ENCODE measurements at places on chromosomes 6 and 20.

DNA sequence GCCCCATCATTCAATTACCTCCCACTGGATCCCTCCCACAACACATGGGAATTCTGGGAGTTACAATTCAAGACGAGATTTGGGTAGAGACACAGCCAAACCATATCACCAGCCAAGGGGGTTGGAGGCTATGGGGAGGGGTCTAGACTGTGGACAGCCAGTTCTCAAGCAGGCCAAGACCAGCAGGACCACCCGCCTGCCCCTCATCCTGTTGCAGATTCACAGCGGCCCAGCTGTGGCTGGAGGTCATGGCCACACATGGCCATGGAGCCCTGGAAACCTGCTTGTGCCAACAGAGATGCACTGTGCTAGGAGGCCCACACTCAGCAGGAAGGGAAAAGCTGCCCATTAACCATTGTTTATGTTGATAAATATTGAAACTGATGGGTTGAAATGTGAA, 240.5 kb downstream of the TTLL2 start:
- peak; percentile 11 for DNase-seq

GRCh38 chr20:44738813-44739477, 6.7 kb upstream of the KCNK15 start:
- peak; percentile 73 for DNase-seq

DNA sequence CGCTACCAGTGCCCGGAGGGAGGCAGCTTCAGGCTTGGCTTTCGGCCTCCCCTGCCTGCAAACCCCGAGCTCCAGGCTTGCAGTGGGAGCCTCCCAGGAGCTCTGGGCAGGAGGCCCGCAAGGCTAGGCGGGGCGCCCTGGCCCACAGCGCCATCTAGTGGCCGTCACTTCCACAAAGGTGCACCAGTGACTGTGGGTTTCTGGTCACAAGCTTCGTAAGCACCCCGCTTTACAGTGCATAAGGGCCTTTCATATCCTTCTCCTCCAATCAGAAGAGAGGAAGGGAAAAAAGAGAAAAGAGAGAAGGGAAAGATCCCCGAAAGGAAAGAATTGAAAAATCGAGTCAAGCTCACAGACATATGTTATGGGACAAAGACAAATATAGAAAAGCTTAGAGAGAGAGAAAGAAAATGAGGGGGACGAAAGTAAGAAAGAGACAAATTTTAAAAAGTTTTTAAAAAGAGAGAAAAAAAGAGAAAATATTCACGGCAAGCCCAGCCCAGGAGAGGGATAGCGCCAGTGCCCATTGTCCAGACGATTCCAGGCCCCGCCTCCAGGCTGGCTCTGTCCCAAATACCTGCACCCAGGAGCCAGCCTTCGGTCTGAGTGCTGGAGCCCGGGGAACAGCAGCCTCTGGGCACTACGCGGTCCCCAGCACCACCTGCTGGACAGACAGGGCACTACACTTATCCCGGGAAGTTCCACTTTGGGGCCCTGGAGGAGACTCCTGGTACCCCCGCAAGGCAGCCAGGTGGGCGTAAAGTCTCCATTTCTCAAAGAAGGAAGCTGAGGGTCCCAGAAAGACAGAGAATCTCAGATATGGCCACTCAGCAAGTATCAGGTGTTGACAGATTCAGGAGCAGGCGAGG, 207.1 kb downstream of the PREX1 start:
- peak; percentile 90 for DNase-seq

DNA sequence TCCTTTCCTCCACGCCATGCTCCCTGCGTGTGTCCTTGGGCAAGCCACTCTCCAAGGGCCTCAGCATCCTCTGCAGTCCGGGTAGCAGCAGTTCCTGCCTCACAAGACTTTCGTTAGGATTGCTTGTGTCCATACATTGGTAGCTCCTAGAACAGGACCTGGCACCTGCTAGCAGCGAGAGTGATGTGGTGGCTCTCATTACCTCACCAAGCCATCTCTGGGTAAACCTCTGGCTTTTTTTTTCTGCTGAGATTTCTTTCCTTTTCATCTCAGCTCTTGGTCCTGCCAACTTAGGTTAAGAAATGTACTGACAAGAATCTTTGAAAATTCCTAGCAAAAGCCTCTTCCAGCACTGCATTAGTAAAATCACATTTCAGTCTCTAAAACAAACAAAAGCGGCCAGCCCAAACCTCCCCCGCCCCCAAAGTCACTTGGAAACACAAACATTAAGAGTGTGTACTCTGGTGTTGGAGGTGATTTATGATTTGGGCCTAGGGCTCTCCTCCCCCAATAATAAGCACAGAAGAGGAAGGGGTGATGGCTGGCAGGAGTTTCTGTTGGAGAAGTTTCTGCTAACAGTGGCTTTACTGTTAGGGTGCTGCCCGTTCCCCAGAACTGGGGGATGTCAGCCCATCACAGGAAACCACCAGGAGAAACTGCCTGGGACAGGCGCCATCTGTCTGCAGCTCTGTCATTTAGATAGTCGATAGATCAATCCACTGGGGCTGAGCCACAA, 199.2 kb downstream of the CD83 start:
- DNase-seq = no peak

DNA sequence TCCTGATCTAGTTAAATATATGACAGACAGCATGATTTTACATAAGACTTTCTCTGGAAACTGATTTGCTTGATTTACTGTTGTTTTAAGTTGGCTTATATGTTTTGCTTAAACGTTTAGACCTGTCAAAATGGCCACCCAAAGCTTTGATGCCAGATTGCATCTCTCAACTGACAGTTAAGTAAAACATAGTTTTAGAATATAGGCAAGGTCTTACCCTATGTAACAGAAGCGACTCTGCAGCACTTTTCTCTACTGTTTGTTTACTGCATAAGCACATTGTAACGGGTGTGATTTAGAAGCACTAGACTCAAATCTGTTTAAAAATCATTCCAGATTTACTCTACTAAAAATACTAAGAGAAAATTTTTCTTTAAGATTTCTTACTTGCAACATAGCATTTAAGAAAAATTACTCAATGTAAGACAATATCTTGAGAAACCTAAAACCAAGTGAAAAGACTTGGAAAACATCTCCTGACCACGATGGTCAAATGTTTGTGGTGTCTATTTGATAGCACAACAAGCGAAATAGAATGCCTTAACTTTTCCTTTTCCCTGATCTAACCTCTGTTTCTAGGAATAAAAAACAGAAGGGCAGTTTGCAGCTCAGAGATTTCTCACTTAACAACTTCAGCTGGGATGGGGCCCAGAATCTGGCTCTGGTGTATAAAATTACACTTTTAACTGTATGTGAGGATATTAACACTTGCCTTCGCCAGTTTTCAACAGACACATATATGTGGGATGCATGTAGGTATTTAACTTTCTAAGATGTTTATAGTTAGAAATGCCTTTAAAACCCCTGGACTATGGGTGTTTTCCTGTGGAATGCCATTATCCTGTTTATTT, 47.4 kb downstream of the AIG1 start:
- DNase-seq = peak; percentile 22

DNA sequence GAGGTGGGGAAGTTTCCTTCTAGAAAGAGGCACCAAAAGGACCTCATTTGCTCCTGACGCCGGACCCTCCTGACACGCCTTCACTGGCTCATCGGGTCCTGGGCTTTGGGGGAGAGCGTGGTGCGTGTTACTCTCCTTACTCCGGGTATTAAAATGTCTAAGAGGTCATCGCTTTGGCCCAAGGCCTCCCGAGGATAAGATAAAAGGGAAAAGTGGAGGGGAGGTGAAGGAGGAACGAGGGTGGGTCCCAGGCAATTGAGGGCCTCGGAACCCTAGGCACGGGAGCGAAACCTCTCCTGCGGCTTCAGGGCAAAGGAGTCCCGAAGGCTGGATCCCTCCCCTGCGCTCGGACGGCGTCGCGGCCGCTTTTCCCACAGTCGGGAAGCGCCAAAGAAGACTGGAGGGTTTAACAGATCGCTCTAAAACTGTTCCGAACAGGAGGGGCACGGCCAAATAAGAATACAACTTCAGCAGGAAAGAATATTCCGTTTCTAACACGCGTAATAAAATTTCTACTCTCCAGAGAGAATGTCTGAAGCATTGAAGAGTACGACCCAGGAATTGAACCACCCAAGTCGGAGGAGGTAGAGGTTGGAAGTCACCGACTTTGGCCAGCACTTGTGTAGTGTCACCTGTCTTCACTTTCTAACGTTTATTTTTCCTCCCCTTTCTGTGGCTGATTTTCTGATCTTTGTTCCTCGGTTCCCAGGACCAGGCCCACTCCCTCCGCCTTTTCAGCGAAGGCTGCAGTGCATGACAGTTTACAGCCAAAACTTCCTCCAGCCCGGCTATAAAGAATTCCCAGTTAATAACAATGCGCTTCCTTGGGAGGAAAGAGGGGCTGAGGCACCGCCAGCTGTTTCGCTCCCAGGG, 2.1 kb upstream of the TBXT start:
- DNase-seq = no peak

GRCh38 chr6:163036160-163036645, 308.4 kb downstream of the PACRG start:
- DNase-seq = no peak

GRCh38 chr6:101268541-101268940, 125.0 kb upstream of the GRIK2 start:
- DNase-seq = no peak

GRCh38 chr6:157075549-157076450, 247.5 kb downstream of the TMEM242 start:
- DNase-seq = no peak

GRCh38 chr6:87851674-87852299, 149.8 kb upstream of the AKIRIN2 start:
- no peak for DNase-seq

DNA sequence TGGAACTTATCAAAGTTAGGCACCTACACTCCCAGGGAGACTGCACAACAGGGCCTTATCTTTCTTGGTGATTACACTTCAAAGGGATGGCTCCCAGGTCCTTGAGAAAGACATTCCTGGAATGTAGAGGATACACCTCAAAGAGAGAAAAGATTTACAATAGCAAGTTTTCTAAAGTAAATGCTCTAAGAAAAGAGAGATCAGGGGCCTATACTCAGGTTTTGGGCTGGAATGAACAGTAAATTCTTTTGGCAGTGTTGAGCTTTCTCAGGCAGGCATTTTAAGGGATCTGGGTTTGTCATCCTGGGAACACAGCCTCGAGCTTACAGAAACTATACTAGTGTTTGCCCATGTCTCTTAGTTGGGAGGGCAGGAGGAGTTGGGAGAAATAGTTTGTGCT, 31.7 kb upstream of the ME1 start:
- no peak for DNase-seq

DNA sequence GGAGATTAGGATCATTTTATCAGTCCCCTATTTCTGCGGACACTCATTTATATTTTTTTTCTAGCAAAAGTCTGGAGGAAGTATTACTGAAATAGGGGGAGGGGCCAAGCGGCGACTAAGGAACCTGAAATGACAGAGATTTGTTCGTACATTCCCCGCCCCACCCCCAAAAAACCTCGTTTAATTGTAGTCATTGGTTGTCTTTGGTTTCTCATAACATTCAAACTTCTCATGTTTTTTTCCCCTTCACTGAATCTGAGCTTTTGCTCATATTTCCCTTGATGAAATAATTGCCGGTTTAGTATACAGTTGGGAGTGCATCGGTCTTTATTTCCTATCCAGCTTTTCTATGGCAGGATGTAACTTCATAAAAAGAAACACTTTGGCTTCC, 768 bp upstream of the FYN start:
- DNase-seq = peak; percentile 47

DNA sequence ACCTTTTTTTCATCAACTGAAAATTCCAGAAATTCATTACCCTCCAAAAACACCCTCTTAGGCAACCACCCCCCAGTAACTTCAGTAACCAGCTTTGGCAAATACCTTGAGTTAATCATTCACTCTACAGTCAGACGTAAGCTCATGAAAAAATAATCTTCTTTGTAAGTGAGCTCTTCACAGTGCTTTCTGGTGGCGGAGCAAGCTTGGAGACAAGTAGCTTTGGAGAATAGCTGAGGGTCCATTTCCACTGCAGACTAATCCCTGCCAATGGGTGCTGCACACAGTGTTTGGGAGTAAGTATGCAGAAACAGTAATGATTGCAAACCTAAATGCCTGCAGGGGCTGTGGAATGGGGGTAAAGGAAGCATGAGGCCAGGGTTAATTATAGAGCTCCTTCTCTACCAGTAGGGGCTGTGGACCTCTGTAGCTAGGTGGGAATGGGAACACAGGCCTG, 56.8 kb upstream of the HINT3 start:
- DNase-seq = no peak

DNA sequence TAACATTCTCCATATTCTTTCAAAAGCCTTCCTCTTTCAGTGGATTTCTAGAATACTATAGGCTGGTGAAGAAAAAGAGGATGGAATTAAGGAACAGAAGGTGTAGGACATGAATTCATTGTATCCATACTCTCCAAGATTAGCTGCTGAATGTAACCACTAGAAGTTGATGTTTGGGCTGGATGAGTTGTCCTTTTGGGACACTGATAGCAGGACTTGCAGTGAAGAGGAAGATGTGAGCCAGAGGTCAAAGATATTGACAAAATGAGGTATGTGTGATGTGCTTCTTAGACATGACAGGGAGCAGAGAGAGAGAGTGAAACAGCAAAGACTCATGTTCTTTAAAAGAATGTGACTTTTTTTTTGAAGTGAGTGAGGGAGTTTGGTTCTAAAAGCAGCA, 134.3 kb upstream of the MAN1A1 start:
- no peak for DNase-seq

DNA sequence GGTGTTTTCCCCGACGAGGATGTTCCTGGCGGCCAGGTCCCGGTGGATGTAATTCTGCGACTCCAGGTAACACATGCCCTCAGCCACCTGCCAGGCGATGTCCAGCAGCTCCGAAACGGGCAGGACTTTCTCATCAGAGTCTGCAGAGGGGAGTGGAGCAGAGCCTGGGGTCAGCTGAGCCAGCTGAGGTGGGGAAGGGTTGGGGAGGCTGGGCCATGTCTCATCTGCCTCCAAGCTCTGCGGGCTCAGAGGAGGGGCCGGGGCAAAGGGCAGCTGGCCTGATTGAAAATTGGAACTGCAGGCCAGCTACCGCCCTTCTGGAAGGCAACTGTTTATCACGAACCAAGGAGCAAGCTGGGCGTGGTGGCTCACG, 6.4 kb downstream of the PTK6 start:
- peak; percentile 24 for DNase-seq

GRCh38 chr20:23608251-23608846, 2.6 kb upstream of the CST9 start:
- no peak for DNase-seq

- peak; percentile 75 for DNase-seq
Measured at GRCh38 chr20:46683939-46684750, 5.1 kb downstream of the TP53RK start.

DNA sequence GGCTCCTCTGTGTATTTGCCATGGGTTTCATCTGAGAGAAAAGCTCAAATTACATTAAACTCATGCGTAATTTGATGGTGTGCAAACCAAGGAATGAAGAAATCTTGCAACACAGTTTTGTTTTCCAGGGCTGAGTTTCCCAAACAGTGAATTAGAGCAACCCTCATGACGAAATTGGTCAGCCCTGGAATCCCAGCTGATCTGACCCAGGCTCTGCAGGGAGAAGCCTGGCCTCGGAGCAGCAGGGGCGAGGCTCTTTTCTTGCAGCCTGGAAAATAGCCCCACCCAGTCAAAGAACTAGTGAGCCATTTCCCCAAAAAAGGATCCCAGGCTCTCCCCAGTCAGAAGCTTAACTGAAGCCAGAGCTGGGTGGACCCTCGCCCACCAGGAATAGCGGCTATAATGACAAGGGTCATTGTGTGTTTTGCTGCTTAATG, 107.3 kb upstream of the SNX9 start:
- DNase-seq = peak; percentile 77
